ENCODE measurements at places on chromosomes 12 and 14.
A peak's percentile ranks its signal among the peaks of the same experiment; 100 is the strongest.

DNA sequence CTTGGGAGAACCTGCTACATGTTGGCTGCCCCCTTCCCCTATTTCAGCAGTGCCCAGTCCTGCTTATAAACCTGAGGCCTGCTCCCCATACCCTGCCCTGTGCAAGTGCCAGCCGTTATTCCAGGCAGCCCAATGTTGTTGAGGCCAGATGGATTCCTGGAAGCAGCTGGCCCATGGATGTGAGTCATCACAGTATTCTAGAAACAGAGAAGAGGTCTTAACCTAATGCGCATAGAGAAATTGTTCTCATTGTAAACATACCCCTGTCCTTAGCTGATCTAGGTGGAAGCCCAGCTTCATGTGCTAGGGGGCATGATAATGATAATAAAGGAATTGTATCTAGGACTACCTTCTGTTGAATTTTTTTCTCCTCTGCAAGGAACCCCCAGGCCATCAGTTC, 69.7 kb downstream of the TSPAN11 start:
- DNase-seq = peak; percentile 48

GRCh38 chr12:19574601-19575000, 135.3 kb downstream of the AEBP2 start:
- no peak for DNase-seq

DNA sequence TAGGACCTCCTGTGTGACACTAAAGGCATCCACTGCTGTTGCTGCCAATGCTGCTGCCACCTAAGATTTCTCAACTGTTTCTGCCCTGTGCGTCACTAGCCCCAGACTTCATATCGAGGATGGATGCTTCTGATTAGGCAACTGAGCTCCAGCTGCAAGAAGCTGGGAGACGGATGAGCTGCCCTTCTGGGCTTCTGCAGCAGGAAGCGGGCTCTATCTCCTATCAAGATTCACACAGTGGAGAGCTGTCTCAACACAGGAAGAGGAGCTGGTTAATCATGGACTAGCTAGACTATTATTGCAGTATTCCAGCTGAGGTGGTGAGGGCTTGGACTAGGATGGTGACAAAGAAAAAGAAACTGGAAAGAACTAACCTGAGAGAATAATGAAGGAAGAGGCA, 59.2 kb upstream of the PELI2 start:
- no peak for DNase-seq

DNA sequence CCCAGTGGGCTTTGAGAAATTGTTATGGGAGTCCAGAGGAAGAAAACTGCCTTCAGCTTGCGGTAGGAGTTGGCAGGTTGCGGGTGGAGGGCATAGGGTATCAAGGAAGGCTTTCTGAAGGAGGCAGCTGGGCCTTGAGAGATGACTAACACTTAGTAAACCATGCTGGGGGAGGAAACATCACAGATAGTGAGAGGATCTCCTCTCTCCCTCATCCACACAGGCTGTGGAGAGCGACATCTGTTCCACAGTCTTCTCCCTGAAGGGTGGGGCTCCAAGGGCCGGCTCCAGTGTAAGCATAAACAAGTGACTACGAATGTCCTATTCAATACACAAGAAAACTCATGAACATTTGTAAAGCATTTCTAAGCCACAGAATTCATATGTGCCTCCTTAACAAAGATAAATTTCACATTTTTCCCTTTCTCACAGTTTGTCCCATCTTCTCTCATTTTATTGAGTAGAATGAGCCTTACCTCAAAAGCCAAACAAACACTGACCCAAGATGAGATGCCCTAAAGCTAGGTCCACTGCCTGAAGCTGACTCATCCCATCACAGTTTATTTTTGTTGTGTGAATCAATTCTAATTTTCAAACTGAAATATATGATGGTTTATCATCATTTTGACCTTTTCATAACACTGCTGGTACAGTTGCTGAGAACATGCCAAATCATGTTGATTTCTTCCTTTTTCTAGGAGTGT, 227.9 kb downstream of the SLC25A21 start:
- no peak for DNase-seq

- DNase-seq = no peak
Observed at GRCh38 chr12:132771126-132771838, 9.7 kb upstream of the ANKLE2 start.

Data from NCI-H2171 treated with DMSO at 0.1 percent for 48 hours (cell line).